AML-193 (cell line): ENCODE measurements at places on chromosomes 2 and 18.
A peak's percentile ranks its signal among the peaks of the same experiment; 100 is the strongest.

DNA sequence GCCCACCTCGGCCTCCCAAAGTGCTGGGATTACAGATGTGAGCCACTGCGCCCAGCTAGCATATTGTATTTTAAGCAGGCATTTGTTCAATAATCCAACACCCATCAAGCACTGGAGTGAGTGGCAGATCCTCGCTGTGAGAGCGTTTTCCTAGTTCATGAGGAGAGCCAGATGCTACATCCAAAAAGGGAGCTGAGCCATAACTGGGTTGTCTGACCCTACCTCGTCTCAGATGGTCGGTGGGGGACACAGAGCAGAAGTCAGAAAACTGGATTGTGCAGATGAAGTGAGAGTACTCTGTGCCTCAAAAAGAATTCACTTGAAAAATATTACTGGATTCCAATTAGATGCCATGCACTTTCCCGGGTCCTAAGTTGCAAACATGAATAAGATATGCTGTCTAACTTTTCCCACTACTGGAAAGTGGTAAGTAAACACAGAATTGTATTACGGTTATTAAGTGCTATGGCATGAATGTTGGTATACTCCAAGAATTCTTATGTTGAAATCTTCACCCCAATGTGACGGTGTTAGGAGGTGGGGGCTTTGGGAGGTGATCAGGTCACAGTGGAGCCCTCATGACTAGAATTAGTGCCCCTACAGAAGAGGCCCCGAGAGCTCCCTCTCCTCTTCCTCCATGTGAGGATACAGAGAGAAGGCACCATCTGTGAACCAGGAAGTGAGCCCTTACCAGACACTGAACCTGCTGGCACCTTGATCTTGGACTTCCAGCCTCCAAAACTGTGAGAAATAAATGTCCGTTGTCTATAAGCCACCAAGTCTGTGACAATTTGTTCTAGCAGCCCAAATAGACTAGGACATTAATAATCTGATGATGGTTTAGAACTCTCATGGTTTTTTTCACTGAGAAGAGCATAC, 21.5 kb downstream of the SOWAHC start:
- no peak for DNase-seq

GRCh38 chr2:170177950-170178781, at the start of gene MYO3B:
Gene MYO3B (plus strand): TSS chr2:170178147. CDS start chr2:170178288, 141 bp downstream.
- no peak for DNase-seq

GRCh38 chr2:239685556-239685955, 284.7 kb upstream of the HDAC4 start:
- DNase-seq, result no peak

DNA sequence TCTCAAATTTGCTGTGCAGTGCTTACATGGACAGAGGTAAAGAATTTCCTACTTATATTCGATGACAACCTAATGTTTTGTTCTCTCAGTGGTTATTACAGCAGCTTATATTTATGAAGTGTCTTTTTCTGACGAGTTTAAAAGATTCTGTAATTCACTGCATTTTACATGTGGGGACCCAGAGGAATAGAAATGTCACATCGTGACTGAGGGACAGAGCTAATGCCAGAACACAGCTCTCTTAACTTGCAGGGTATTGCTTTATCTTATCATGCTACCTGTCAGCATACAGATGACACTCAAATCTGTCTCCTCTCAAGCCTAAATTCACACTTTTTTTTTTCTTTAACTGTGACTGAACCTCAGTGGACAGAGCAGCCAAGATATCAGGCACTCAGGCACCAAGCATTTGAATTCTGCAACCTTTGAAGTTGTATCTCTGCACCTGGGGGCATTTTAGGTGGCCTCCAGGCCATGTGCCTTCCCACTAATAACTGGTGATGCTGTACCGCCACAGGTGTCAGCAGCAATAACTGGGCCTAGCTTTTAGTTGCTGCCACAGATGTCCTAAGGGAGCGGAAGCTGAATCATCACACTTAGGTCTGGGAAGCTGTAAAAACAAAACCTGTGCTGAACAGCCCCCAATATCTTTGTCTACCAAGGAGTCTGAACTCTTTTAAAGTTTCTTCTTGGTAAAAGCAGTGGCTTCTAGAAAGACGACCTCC, 315.8 kb upstream of the NRP2 start:
- no peak for DNase-seq

DNA sequence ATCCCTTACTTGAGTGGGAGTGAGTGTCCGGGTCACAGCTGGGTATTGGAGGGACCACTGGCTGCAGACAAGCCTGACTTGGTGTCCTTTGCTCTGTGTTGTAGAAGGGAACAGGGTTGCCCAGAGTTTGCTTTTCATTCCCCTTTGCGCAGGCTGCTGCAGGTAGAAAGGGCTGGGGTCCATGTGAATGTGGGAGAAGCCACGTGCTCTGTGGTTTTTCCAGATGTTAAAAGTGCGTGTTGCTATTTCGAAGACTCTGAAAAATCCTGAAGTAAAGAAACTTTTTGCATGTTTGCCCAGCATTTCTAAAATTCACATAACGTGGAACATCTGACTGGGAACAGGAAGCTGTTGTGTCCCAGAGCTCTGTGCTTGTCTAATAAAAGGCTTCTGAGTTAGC, 28.8 kb downstream of the GLI2 start:
- no peak for DNase-seq

GRCh38 chr2:131125195-131125757, 20.1 kb downstream of the PLEKHB2 start:
- no peak for DNase-seq

GRCh38 chr2:101150306-101151145, 656 bp downstream of the TBC1D8 start:
- no peak for DNase-seq

GRCh38 chr2:218399391-218400166, at the start of gene CTDSP1:
Gene CTDSP1 (plus strand): TSS chr2:218399868. CDS start chr2:218400091, 223 bp downstream.
- peak; percentile 91 for DNase-seq

GRCh38 chr2:106009096-106009495, 185.0 kb downstream of the UXS1 start:
- DNase-seq, result no peak

DNA sequence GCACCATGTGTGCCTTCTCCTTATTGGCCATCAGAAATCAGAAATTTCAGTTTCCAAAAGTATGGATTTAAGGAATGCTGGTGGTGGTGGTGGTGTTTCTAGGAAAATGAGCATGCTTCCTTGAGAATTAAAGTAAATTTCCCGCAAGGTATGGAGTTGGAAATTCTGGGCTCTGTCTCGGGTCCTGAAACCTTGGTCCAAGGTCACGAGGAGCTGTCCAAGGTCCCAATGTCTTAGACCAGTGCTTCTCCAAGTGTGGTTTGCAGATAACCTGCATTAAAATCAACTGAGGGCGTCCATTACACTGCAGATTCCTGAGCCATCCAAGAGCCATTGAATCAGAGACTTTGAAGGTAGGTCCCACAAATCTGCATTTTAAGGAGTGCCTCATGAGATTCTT, 210.9 kb upstream of the PKDCC start:
- DNase-seq, result peak; percentile 23

GRCh38 chr2:164842624-164842966, 972 bp upstream of the COBLL1 start:
- no peak for DNase-seq

DNA sequence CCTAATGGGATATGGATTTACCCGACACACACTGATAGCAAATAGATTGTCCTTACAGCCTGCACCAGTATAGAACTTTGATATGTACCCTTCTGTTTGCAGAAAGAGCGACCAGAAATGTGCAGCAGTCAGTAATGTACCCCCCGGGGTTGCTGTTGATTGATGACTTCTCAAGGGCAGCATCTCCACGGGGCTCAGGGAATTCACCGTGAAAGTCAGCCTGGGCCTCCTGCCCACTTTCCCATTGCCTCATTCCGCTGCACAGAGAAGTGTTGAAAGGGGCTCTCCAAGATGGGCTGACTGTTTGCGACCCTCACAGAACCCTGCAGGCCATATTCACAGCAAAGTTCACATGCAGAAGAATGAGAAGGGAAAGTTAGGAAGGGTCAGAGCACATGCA, 241.3 kb downstream of the PRKCE start:
- no peak for DNase-seq

- no peak for DNase-seq
Observed at GRCh38 chr2:113965644-113966043, 75.8 kb downstream of the ACTR3 start.

DNA sequence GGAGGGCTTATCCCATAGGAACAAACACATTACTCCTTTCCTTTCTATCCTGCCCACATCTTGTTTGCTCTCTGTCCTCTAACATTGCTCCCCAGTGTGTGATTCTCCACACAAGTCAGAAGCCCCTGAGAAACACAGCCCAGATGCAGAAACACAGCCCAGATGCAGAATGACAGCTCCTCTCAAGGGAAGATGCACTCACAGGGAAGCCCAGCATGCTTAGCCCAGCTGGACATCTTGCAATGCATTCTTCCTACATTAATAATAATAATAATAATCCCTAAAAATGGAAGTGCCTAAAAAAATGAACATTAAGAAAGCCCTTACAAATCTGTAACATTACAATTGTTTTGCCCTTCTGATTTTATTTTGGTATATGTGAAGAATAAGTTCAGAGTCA, 172.1 kb downstream of the CBLN2 start:
- DNase-seq, result no peak

GRCh38 chr2:30505500-30506180, 58.6 kb downstream of the LCLAT1 start:
- no peak for DNase-seq

DNA sequence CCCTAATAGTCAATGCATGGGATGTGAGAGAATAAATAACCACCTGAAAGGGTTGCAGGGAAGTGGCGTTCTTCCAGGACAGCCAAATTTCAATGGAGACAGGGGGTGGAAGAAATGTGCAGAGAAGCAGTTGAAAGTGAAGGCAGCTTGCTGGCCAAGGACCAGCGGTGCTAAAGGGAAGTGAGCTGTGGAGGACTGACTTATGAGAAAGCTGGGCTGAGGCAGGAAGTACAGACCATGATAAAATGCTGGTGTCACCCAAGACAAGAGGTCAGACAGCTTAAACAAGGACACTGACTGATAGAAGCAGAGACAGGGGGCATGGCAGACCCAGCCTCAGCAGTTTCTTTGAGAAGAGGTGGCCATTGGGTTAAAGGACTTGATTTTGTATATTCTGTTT, 106.7 kb downstream of the DTNB start:
- peak; percentile 73 for DNase-seq

GRCh38 chr2:144834363-144834762, 314.4 kb upstream of the ZEB2 start:
- DNase-seq, result no peak

DNA sequence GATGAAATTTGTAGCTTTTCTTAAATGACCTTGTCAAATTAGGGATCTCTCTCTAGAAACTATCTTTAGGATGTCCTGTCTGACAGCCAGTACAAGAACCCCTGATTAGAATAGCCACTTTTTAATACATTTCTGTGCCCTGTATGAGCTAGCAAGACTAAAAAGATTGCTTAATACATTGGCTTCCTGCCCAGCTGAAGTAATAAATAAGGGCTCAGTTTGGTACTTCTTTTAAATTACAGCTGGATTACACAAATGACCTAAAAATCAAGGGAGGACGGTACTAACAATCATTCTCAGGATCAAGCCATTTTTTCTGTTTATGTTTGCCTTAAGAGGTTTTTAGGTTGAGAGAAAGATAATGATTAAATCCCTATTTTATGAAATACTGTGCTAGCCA, 11.6 kb upstream of the OLA1 start:
- DNase-seq, result peak; percentile 73

DNA sequence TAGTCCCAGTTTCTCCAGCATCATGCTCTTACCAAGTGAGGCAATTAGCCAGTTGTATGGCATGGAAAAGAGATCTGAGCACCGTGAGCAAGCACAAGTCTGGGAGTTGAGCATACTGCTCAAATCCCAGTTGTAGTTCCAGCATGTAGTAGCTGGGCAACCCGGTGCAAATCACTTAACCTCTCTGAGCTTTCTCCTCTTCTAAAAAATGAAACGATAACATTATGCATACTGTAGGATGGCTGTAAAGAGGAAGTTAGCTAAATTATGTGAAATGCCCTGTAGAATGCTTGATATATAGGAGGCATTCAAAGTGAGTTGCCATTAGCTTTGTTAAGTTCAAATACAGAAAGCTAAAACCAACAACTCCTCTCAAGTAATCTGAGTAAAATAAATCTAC, 164.0 kb upstream of the ZEB2 start:
- DNase-seq, result peak; percentile 25

GRCh38 chr18:33900638-33901037, 322.6 kb downstream of the ASXL3 start:
- no peak for DNase-seq

DNA sequence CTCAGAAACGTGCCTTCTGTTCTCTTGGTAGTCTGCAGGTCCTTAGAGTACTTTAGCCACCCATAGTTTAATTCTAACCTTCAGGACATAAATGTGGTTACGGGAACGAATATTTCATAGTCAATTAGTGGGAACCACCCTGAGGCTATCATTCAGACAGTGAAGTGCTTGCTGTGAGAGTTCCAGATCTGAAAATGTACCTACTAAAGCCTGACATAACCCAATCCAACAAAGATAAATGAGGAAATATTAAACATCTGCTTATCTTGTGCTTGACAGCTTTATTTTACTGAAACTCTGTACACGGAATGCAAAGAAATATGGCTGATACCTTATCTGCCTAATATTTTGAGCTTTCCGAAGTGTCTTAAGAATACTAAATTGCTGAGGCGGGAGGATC, 43.0 kb downstream of the RAB27B start:
- DNase-seq, result no peak

- DNase-seq, result no peak
Observed at GRCh38 chr2:160609346-160609745, 115.7 kb upstream of the RBMS1 start.

DNA sequence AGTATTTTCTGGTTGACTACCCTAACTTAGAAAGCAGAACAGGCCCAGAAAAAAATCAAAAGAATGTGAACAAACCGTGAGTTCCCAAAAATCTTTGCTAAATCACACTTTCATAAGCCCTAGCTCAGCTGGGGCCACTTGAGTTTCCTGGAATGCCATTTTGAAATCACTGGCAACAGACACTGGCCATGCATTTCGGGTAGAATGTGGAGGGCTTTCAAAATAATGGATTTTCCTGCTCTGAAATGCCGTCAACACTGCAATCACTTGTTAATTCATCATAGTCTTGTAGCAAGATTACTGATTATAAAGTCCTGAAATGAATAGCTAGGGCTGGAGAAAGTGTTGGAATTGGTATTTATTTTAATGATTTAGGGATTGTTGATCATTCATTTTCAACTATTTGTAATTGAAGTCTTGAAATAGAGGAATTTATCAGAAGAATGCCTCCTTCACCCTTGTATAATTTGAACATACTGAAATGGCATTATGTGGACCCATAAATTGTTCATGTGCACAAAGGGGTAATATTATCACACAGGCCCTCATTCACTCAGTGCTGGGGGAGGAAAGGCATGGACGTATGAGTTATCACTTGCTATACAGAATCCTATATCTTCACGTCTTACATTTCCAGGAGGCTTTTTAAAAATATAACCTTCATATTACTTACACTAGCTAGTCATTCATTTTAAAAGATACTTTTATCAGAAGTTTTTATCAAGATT, 134.8 kb downstream of the DTNA start:
- DNase-seq, result no peak
